Uterus (tissue), 4 donors: ENCODE measurements at places on chromosomes 16 and 17.

DNA sequence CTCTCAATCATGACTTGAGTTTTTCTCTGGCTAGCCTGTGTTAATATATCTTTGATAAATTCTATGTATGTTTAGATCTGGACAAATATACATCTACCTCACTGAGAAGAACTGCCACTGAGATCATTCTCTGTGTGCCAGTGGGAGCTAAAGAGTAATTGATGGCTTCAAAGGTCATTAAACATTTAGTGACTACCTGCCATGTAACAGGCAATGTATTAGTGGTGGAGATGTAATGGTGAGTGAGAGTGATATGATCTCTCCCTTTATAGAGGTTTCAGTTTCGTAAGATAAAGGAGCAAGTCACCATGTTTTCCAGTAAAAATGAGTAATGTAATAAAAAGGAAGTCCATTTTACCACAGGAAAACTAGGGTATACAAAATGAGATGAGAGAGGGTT, 235.8 kb upstream of the CDH8 start:
- DNase-seq, result no peak

- no peak for DNase-seq
These were observed 17.1 kb downstream of the C16orf74 start for GRCh38 chr16:85733839-85734170.

- no peak for DNase-seq
These were observed 11.2 kb downstream of the PPY start for GRCh38 chr17:43931062-43931571.

DNA sequence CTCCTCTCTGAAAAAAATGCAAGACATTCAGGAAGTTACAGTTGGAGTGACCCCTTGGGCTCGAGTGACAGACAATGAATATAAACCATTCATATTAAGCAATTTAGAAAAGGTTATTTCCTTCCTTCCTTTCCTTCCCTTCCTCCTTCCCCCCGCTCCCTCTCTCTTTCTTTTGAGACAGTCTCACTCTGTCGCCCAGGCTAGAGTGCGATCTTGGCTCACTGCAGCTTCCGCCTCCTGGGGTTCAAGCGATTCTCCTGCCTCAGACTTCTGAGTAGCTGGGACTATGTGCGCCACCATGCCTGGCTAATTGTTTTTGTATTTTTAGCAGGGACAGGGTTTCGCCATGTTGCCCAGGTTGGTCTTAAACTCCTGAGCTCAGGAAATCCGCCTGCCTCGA, 13.2 kb downstream of the PSMD12 start:
- DNase-seq, result no peak
